ENCODE measurements at places on chromosomes 12 and 14. TPM values are rescaled to one million over a fixed set of nuclear protein-coding genes. Genes with fewer than 3 reads are reported as not detected.

Gene KRT7
- total RNA-seq = 9.5 TPM

Gene NTN4
- total RNA-seq = 731 TPM

Gene OVCH1
- total RNA-seq = not detected

Gene C14orf132
- 3.6 TPM for total RNA-seq

Gene FAM90A1
- total RNA-seq = not detected

Gene MYH7
- not detected for total RNA-seq

Gene CD163L1
- total RNA-seq = 19.0 TPM

Gene CMKLR1
- 0.09 TPM for total RNA-seq

Gene FGF6
- total RNA-seq = not detected

Gene CCDC177
- total RNA-seq = not detected

Gene CRIP2
- total RNA-seq = 150 TPM

Gene CLEC1B
- total RNA-seq = not detected

Gene GNB3
- total RNA-seq = 0.26 TPM

Gene NEMF
- 54.2 TPM for total RNA-seq

Data from dermis lymphatic vessel endothelial cell (primary cell).